Hippocampal formation (tissue), 2 donors: ENCODE measurements at places on chromosomes 3 and 15.

DNA sequence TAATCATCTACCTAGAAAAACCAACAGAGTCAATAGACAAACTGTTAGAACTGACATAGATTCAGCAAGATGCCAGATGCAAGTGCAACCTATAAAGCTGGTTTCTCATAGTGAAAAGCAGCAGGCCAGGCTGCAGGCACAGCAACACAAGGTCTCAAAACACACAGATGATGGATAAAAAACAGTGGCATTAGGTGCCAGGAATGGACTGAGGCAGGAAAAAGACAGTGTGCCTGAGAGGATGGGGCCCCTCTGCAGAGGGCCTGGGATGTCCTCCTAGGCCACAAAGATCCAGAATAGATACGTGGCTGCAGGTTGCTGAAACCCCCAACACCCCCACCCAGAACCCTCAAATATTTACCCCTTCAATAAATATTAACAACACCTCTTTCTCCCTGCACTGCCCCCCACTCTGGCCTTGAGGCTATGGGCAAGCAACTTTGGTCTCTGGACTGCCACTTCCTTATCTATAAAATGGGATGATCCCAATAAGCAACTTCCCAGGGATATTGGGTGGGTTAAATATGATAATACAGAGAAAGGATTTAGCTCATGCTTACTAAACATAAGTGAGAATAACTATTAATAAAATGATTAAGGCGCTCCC lies 35.2 kb upstream of the FGD5 start:
- no peak for DNase-seq

DNA sequence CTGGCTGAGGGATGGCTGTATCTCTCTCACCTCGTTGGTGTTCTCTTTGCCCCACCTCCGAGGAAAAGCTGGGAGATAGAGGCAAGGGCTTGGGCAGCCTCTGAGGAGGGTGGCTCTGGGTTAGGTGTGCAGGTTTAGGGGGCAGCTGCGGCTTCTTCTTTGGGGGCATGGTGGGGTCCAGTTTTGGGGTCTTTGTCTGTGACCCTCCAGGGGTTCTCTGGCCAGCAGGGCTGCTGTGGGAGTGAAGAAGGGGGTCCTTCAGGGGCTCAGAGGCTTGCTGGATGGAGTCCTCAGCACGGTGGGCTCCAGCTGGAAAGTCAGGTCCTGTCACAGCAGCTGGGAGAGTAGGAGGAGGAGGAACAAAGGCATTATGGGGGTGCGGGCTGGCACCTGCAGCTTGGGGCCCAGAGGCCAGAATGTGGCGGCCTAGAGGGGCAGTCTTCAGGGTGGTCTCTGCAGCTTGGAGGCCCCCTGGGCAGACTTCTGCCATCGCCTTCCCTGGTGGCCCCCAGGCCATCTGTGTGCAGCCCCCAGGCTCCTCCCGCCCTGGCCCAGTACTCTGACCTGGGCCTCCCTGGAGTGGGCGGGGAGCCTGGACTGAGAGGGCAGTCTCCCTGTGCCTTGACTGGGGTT lies 7.0 kb downstream of the XIRP1 start:
- no peak for DNase-seq

DNA sequence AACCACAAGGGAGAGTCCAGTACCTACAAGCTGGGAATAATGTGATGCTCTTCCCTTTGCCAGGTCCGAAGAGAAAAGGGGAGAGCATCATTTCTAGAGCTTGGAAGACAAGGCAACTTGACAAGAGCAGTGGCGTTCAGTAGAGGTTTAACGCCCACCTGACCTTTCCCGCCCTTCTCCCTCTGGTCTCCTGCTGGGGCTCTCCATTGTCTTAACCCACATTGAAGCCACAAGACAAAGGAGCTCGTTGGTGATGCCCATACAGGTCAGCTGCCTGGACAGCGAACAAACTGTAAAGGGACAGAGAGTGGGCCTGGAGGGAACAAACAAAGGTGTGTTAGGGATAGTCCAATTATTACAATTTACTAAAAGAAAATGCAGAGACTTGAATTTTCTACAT lies 13.1 kb upstream of the DUT start:
- DNase-seq: no peak

GRCh38 chr3:155876037-155876436 lies 5.6 kb downstream of the GMPS start:
- DNase-seq: no peak

DNA sequence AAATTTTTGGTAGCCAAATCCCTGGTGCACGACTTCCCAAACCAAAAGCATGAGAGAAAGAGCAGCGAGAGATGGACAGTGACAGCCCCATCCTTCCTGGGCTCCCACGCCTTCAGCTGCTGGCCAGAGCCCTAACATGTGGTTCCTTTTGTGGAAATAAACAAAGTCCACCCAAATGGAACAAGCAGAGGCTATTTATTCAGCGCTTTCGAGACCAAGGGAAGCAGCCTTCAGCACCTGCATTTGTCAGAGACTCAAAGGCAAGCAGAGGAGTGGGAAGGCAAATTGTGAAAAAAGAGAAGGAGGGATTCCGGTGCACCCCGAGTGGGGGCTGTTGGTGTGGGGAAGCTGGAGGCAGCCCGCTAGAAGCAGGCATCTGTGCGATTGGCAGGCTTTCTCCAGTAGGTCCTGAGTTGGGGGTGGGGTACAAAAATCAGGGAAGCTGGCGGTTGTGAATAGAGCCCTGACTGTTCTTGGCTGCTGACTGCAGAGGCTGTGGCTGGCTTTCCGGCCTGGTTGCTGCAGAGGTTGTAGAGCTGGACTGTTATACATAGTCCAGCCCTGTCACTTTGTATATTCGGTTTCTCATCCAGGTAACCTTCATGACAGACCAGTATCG lies 427.2 kb downstream of the OCA2 start:
- no peak for DNase-seq

- DNase-seq: peak; percentile 18
Observed at GRCh38 chr3:53134631-53135232, 4.5 kb upstream of the RFT1 start.

DNA sequence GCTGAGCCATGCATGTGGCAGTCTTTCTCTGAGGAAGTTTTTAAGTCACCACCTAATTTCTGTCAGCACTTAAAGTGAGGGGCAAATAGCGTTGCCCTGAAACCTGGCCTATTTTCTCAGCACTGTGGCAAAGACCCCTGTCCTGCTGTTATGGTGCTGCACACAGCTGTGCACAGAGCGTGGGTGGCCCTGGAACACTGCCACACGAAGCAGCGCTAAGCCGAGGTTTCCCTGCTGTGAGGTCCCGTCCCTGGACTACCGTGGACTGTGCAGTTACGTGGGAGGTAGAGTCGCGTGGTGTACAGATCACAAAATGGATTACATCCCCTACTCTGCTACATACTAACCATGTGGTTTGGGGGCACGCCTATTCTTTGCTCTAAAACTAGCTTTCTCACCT lies 101.6 kb upstream of the NR2E3 start:
- DNase-seq: no peak

DNA sequence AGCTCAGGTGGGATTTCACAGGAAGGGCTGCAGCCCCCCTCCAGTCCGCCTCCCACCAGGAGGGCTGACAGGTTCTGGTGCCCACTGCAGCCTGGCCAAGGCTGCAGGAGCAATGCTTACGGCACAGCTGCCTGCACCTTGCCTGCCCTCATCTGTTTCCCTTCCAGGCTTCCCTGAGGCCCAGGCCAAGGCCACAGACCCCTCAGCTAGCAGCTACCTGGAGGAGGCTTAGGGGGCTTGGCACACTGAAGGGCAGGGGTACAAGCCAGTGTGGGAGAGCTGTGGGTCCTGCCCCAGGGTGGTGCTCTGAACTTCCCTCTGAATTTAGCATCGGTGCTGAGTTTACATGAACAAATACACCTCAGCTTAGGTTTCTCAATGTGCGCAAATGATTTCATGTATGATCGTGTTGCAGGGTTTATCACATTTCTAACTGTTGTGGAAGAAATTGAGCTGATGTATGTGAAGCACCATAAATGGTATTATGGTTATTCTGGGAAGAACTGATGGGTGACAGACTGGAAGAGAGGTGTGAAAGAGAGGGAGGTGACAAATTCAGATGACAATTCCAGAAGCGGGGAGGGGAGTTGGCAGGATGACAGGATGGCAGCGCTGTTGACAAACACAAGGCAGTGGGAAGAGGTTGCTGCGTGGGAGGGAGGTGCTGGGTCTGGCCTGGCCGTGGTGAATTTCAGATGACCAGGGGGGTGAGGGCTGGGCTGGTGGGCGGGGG lies 6.1 kb downstream of the RHCG start:
- no peak for DNase-seq

- no peak for DNase-seq
Observed at GRCh38 chr15:58561321-58561720, 129.5 kb downstream of the LIPC start.

GRCh38 chr3:141940194-141940776 lies 63.8 kb downstream of the ATP1B3 start:
- peak; percentile 20 for DNase-seq

GRCh38 chr15:65494076-65494475 lies 23.4 kb downstream of the DPP8 start:
- DNase-seq: no peak

DNA sequence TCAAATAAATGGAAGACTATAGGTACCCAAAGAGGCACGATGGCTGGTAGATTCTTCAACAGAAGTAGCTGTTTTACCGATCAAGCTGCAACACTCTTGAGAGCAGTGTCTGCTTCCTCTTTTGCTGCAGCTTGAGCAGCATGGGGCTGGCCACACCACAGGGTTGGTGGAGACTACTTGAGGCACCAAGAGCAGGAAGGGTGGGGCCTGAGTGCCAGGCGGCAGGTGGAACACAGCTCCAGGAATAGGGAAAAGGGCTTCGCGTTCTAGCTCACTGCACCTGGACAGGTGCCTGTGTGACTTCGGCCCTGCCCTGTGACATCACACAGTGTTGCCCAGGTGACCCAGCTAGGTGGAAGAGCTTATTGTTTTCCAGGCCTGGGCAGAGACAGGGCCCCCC lies at the start of gene CCDC33:
Gene CCDC33 (plus strand): TSS at position 365 of the 400 bp plus-strand sequence. CDS start 394 bp downstream, outside the sequence.
- DNase-seq: no peak

GRCh38 chr15:78842519-78842918 lies 30.2 kb upstream of the MORF4L1 start:
- no peak for DNase-seq

DNA sequence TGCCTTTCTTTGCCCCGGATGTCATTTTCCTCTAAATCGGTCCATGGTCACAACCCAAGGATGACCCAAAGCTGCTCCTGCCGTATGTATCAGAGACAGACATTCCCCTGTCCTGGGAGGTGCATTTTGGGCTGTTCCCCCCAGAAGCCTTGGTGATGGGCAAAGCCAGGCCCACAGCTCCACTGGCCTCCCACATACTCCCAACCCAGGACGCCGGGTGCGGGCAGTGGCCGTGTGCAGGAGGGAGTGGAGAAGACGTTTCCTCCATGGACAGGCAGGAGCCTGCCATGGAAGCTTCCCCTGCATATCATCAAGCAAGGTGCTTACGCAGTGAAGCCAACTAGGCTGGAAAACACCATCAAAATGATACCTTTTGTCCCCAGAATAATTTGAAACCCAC lies 175.0 kb downstream of the ATP10A start:
- no peak for DNase-seq

GRCh38 chr3:64332459-64333350 lies 107.4 kb upstream of the PRICKLE2 start:
- DNase-seq: no peak

DNA sequence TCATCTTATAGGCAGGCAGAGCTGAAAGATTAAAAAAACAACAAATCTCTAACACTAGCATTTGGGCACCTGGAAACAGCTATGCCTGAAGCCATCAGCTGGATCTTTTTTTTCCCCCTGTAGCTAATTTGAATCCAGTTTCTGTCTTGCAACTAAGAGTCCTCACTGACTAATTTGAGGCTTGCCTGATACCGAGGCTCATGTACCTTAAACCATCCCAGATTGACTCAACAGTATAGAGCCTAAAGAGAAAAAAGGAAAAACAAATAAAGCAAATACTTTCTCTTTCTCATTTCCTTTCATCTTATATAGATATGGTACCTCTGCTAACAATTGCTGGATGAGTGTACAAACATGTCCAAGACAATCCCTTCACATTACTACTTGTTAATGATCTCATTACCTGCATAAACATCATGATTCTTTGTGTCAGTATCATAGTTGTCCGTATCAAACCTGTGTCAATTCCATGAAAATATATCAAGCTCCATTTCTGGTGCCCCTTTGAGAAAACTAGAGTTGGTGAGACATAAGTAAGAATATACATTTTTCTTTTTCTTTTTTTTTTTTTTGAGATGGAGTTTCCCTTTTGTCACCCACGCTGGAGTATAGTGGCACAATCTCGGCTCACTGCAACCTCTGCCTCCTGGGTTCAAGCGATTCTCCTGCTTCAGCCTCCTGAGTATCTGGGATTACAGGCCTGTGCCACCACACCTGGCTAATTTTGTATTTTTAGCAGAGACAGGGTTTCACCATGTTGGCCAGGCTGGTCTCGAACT lies 43.1 kb downstream of the BHLHE40 start:
- no peak for DNase-seq

GRCh38 chr3:19595884-19596283 lies 338.1 kb downstream of the EFHB start:
- DNase-seq: no peak

DNA sequence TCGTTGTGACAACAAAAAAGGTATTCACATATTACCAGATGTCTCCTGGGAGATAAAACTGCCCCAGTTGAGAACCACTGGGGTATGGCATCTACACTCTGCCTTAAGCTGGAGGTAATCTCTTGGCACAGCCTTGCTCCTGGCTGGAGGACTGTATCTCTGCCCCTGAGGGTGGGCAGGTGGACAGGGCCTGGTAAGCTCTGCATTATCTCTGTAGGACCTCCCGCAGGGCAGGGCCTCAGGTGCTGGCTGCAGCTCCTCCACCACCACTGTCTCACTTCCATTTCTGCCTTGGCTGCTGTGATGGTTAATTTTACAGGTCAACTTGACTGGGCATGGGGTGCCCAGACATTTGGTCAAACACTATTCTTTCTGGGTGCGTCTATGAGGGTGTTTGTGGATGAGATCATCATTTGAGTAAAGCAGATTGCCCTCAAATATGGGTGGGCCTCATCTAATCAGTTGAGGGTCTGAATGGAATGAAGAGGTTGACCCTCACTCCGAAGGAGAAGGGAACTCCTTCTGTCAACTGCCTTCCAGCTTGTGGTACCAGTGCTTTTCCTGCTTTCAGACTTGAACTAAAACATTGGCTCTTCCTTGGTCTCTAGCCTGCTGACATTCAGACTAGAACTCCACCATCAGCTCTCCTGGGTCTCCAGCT lies 9.8 kb upstream of the RHCG start:
- DNase-seq: no peak

DNA sequence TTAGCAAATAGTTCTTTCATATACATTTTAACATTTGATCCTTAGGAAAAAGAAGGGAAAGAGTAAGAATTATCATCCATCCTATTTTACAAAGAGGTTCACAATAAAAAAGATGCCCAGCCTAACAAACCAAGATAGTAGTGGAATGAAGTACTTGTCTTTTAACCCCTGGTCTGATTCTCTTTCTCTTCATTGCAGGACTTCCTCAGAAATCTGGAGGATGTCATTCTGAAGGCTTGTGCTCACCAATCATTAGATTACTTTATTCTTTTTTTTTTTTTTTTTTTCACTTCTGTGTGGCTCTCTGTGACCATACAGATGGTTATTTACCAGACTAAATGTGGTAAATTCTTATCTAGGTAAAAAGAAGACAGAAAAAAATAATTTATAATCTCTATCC lies 7.0 kb downstream of the HDGFL3 start:
- no peak for DNase-seq

GRCh38 chr15:98860281-98861041 lies 147.1 kb downstream of the PGPEP1L start:
- DNase-seq: no peak

- no peak for DNase-seq
Observed at GRCh38 chr3:7953449-7954014, 548.1 kb upstream of the LMCD1 start.

GRCh38 chr15:94225616-94226015 lies 5.7 kb upstream of the MCTP2 start:
- DNase-seq: no peak

- DNase-seq: no peak
Observed at GRCh38 chr15:74609938-74610301, 5.7 kb upstream of the CLK3 start.
